NCI-H1694 (cell line): ENCODE measurements at places on chromosomes 12 and 14.
A peak's percentile ranks its signal among the peaks of the same experiment; 100 is the strongest.

DNA sequence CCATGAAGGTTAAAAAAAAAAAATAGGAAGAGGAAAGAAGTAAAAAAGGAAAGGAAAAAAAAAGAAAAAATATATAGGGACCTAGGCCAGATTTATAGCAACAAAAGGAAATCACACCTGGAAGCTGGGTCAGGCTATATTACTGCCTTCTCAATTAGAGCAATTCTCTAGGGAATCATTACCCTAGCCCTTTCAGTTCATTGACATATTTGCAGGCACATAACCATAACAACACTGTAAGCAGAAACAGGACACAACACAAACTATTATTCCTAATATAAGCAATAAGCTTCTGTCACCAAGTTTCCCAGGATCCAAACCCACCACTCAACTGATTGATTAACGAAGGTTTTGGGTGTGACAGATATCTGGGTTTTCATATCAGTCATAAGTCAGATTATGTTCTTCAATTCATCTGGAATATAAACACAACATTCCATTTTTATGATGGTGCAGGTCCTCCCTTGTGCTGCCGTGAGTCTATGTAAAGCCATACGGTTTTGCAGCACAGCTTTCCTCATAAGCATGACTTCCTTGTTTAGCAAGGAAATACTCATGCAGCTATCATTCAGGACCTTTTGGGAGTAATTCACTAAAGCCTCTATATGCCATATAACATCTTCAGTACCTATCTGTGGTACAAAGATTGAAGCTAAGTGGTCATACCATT lies 4.2 kb downstream of the PCNX4 start:
- DNase-seq = no peak

GRCh38 chr14:58587271-58587670 lies 50.5 kb upstream of the DACT1 start:
- DNase-seq = no peak

- no peak for DNase-seq
Observed at GRCh38 chr14:49986343-49987014, 93.6 kb downstream of the ARF6 start.

DNA sequence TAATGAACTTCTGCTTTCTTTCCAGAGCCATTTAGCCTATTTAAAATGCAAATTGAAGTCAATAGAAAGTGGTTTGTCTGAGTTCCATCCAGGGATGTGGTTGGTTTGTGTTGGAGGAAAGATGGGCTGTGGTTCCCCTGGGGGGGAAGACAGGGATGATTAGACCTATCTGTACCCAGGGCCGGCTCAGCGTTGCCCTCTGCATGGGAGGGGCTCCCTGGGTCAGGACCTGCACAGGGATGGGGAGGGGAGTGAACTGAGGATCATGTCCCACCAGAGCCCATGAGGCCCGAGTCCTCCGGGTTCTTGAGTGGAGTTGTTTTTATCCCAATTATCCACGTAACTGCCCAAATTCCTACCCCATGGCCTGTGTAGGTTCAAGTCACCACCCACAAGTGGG lies 76.9 kb upstream of the SFSWAP start:
- no peak for DNase-seq

DNA sequence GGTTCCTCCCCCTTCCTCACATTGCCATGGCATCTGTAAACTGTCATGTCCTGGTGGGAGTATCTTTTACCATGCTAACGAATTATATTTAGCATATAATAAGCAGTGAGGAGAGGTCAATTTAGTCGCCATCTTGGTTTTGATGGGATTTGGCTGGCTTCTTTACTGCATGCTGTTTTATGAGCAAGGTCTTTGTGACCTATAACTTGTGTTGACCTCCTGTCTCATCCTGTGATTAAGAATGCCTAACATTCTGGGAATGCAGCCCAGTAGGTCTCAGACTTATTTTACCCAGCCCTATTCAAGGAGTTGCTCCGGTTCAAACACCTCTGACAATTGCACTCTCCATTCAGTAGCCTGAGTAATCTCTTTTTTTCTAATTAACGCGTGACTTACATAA lies 2.1 kb upstream of the EIF4B start:
- no peak for DNase-seq

DNA sequence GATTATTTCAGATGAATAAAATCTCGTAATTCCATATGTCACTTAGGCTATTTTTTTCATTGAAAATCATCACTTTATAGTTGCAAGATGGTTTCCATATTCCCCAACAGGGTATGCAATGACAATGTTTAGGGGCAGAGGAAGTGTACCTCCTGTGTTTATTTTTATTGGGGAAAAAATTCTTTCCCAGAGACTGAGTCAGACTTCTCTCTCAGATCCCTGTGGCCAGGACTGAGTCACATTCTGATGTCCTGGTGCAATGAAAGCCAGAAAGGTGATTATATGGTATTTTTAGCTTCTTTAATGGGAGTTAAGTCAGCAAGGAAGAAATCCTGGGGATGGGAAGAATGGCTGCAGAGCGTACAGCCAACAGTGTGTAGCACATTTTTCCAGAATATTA lies 196.9 kb upstream of the ALG10 start:
- DNase-seq = no peak

- no peak for DNase-seq
Observed at GRCh38 chr14:100842799-100843198, 16.9 kb downstream of the MEG3 start.

GRCh38 chr14:76834241-76834661 lies 8.0 kb downstream of the LRRC74A start:
- DNase-seq = no peak

DNA sequence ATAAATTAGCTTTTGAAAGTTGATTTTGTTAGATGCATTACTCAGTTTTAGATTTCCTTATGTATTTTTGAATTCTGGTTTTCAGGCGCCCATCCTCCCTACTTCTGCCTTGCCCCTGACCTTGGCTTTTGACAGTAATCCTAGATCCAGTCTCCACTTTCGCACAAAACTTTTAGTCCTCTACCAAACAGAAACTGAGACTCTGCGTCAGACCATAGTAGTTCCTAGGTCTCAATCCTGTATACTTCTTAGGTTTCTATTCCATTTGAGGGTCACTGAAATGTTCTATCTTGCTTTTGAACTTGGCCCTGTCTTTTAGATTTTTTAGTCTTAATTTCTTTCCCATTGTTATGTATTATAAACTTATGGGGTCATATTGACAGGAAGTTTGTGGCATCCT lies 307.9 kb upstream of the GARIN6 start:
- no peak for DNase-seq

GRCh38 chr12:24881724-24882371 lies 67.1 kb downstream of the BCAT1 start:
- no peak for DNase-seq

- peak; percentile 80 for DNase-seq
Observed at GRCh38 chr12:103415681-103416080, 80.1 kb downstream of the C12orf42 start.

DNA sequence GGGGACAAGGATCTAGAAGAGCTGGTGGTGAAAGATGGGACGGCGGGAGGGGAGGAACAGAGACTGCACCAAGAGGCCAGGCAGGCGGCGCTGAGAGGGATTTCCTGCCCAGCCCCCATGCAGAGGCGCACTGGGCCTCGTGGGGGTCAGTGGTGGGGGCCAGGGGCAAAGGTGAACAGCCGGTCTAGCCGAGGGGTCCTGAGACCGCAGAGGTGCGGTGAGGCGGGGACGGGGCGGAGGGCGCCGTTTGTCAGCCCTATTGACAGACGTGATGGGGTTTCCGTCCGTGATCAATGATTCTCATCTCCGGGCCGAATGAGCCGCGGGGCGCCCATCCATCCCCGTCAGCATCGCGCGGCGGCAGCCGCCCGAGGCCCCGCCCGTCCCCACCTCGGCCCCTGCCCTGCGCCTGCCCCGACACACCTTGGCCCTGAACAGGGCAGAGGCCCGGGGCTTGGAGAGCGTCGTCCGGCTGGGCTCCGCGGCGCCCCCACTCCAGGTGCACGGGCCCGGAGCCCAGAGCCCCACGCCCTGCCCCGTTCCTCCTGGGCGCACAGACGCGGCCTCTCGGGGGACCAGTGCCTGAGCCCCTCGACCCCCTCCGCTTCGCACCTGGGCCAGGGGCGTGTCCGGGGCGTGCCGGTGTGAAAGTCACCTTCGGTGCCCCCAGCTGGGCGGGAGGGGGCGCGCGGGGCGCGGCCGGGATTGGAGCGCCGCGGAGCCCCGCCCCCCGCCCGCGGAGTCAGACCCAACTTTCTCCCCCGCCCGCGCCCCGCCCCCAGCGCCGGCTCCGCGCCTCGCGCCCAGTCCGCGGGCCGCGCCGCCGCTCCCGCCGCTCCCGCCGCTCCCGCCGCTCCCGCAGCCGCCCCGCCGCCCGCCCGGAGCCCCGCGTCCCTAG lies at the start of gene NXPH4:
Gene NXPH4 (plus strand): TSS at position 781 of the 898 bp plus-strand sequence. CDS start 176 bp downstream, outside the sequence.
- DNase-seq = no peak

GRCh38 chr12:103778781-103779180 lies 62.3 kb downstream of the NT5DC3 start:
- DNase-seq = no peak

DNA sequence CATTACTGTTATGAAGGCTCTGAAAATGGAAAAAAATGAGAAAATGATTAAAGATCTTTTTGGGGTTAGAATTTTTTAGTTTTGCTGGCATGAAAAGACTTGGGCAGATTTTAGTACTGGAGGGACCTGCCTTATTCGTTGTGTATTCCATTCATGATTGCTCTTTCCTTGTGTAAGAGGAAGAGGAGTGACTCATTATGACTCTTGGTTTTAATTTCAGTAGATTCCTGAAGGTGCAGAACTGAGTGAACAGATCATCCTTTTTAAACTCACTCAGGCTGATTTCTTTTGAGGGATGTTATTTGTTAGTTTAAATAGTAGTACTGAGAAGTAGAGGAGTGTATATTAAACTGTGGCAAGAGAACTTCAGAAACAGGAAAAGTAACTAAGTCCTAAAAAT lies 41.6 kb downstream of the AKAP6 start:
- DNase-seq = no peak

GRCh38 chr14:59677771-59678231 lies 101.2 kb upstream of the CCDC175 start:
- no peak for DNase-seq
